MV-4-11 (cell line): ENCODE measurements at places on chromosomes 6 and 20.

- DNase-seq, result no peak
Measured at GRCh38 chr6:149223120-149223903, 94.2 kb upstream of the TAB2 start.

- no peak for DNase-seq
Measured at GRCh38 chr6:139539852-139540251, 165.4 kb upstream of the CITED2 start.

GRCh38 chr6:10963113-10963512 is 76.3 kb downstream of the SYCP2L start:
- DNase-seq, result no peak

GRCh38 chr6:118744261-118744941 is 93.0 kb upstream of the CEP85L start:
- no peak for DNase-seq

GRCh38 chr20:10075606-10076005 is 40.8 kb downstream of the ANKEF1 start:
- no peak for DNase-seq

GRCh38 chr6:149028767-149029405 is 282.1 kb downstream of the UST start:
- peak; percentile 82 for DNase-seq
